ENCODE measurements at places on chromosomes 6 and 20.

DNA sequence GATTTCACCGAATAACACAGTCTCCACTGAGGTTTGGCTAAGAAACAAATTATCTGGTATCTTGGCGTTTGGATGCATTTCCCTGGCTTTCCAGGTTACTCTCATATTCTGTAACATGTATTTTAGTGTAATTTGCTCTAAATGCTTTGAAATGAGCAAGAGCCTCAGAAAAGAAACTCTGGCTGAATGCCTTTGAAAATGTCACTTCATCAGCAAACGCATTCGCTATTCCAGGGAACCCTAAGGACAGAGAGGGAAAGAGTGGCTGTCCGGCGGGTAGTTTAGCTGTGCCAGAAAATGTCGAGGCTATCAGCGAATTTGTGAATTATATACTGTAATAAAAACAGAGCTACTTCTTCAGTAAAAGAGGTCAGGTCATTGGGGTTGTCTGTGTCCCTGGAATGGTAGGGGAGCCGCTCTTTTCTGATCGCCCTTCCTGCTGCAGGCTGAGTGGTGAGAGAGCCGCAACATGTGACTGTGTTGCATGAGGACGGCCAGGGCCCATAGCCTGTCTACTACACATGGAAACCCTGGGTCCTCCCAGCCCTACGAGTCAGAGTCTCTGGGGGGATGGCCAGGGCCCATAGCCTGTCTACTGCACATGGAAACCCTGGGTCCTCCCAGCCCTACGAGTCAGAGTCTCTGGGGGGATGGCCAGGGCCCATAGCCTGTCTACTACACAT lies 57.3 kb downstream of the SMOC2 start:
- no peak for DNase-seq

DNA sequence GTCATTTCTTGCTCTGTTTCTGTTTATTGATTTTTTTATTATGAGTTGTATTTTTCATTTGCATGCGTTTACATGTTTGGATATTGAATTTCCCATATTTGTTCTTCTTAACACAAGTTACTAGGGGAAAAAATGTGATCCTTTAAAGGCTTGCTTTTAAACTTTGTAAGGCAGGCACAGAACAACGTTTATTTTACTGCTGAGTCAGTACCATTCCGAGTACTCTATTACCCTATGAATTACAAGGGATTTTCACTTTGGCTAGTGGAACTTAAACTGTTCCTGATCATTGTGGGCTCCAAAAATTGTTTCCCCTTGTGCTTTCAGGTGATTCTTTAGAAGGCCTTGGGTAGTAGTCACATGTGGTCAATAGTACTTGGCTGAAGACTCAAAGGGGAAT lies 28.5 kb downstream of the FAM162B start:
- DNase-seq: no peak

DNA sequence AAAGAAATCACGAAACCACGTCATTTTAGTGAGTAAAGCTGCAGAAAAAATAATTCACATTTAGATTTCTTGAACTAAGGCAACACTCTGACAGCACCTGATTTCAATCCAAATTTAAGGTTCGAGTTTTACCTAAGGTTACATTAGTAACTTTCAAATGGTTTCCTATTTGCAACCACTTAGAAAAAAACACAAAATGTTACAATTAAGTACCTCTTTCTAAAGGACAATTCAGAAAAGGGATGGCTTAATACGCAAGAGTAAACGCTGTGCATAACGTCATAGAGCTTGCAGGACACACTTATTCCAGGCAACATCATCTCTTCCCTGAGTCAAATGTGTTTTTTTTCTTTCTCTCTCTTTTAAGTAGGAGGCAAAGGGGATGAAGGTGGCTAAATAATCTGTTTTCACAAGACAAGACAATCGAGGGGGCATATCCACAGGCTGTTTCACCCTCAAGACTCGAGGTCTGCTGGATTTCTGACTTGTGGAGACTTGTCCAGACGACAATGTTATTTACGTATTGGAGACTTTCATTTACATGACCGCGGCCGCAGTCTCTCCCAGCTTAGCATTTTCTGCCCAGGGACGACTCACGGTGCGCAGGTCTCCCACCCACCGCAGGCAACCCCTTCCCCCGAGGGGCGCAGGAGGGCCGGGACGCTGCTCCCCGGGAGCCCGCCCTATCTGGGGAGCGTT lies 86.0 kb downstream of the SESN1 start:
- no peak for DNase-seq

- peak; percentile 37 for DNase-seq
These were observed 117.0 kb upstream of the PRL start for GRCh38 chr6:22413681-22414311.

GRCh38 chr6:110400208-110400607 lies 15.2 kb downstream of the DDO start:
- no peak for DNase-seq

- DNase-seq: no peak
These were observed 110.7 kb downstream of the TFAP2B start for GRCh38 chr6:50929323-50929722.

DNA sequence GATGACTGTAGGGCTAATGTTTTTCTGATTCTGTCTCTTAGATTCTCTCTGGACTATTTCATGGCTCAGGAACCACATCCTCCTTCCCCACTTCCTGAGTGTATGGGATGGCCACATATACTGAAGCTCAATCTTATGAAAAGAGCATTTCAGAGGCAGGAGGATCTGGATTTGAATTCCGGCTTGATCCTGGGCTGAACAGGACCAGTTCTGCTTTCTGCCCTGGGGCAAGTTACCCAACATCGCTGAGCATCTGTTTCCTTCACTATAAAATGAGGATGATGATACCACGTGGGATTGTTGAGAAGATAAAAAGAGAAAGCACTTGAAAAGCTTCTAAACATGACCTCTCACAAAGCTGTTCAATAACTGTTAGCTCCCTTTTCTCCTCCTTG lies 168.4 kb upstream of the TNFAIP3 start:
- no peak for DNase-seq

GRCh38 chr6:135008941-135009290 lies 45.7 kb downstream of the HBS1L start:
- no peak for DNase-seq

DNA sequence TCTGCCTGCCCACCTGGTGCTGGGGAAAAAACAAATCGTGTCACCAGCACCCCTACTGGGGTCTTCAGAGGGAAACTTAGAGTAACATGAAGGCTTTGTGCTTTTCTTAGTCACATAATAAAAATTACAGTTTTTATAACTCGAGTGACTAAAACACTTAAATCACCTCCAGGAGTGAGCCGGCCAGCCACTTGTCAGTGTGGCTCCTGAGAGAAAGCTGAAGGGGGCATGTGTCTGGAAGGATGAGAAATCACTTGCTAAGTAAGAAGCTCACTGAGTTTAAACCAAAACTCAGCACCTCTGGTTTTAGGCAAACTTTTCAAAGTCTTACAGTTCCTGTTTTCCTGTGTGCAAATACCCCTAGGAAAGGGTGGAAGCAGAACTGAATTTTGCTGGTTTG lies 372.2 kb downstream of the CDH26 start:
- no peak for DNase-seq

DNA sequence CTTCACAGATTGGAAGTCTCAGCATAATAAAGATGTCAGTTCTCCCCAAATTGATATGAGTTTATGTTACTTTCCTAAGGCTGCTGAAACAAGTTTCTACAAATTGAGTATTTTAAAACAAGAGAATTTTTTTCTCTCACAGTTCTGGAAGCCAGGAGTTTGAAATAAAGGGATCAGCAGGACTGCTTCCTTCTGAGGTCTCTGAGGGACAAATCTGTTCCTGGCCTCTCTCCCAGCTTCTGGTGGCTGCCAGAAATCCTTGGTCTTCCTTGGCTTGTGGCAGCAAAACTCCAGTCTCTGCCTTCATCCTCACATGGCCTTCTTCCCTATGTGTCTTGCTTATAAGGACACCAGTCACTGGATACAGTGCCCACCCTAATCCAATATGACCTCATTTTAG lies 136.1 kb downstream of the TFAP2A start:
- DNase-seq: no peak

- DNase-seq: no peak
These were observed 373.9 kb upstream of the ID4 start for GRCh38 chr6:19463250-19463649.

DNA sequence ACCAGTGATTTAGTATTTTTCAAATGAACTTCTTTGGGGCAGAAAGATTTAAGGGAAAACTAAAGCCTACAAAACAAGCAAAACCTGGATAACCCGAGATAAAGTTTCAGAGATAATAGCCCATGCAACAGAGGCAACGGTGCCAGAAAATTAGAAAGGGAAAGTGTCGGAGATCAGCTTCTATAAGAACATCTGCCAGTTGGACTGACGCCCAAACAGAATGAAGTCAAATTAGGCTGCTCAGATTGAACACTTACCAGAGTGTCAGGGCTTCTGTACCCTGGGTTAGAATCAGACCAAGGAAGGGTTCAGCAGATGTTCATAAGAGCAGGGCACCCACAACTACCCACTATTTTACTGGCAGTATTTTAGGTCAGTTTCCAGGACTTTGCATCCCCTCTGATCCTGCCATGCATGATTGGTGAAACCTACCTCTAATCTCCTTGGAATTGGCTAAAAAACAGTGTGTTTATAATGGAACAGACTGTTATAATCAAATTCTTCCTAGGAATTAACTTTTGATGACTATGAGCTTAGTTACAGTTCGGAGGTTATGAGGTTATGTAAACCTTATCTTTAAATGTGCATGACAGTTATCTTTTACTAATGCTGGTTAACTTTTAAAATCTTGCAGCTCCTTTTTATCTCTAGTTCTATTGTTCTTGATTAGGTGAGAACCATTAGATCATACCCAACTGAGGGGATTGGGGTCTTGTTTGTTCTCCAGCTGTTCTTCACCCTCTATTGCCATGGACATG lies 13.1 kb downstream of the BMP2 start:
- DNase-seq: no peak

DNA sequence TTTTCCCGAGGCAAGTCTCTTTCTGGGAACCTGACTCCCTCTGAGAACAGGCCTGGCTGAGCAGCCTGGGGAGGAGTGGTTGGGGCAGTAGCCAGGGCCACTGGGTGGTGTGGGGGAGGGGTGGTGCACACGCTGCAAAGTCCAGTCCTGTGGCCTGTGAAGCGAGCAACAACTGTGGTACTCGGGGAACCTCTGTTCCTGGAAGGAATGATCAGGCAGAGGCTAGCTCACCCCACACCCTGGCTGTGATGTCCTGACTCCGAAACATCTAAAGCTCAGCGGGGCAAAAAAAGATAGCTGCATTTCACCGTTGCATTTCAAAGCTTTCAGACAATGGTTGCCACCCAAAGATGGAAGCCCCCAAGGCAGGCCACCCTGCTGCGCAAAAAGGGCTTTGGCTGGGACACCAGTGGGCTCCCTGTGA lies 25.5 kb downstream of the PCK1 start:
- no peak for DNase-seq

DNA sequence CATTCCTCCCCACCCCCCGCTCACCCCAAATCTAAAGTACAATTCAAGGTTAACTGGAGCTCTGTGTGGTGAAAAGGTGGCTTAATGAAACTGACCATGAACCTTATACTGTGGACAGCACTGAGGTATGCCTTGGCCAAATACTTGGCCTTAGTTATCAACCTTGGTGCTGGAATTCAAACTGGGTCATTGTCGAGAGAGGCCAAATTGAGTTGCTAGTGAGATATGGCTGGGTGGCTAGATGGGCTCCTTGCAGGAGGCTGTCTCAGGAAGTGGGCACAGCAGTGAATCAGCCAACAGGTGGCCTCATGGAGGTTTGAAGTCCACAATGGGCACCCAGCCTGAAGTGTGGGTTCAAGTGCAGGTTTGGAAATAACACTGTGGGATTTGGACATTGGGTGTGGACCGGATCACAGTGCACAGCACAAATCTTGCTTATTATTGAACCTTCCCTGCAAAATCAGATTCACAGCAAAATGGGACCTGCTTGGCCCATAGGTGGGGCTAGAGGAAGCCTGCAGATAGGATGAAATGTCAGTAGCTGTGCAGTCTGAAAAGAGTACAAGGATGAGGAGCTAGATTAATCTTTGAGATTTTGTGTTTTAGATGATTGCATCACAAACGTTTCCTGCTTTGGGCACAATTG lies 5.6 kb upstream of the BTBD3 start:
- DNase-seq: no peak
